8988T (cell line): ENCODE measurements at places on chromosomes 12 and 14.

- no peak for DNase-seq
Measured at GRCh38 chr12:116638376-116638775, 79.2 kb downstream of the MAP1LC3B2 start.

DNA sequence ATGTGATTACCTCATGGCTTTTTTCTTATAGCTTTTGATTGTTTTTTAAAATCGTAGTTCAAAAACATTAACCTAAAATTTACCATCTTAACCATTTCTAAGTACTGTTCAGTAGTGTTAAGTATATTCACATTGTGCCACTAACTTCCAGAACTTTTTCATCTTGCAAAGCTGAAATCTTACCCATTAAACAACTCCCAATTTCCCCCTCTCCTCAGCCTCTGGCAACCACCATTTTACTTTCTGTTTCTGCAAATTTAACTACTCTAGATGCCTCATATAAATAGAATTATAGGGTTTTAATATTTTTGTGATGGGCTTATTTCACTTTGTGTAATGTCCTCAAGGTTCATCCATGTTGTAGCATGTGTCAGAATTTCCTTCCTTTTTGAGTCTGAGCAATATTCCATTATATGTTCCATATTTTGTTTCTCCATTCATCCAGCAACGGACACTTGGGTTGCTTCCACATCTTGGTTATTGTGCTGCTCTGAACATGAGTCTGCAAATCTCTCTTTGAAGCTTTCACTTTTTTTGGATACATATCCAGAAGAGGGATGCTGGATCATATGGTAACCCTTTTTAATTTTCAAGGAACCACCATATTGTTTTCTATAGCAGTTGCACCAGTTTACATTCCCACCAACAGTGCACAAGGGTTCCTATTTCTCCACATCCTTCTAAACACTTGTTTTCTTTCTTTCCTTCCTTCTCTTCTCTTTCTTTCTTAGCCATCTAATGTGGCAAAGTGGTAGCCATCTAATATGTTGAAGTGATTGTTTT lies 5.0 kb downstream of the HIF1A start:
- DNase-seq = no peak

DNA sequence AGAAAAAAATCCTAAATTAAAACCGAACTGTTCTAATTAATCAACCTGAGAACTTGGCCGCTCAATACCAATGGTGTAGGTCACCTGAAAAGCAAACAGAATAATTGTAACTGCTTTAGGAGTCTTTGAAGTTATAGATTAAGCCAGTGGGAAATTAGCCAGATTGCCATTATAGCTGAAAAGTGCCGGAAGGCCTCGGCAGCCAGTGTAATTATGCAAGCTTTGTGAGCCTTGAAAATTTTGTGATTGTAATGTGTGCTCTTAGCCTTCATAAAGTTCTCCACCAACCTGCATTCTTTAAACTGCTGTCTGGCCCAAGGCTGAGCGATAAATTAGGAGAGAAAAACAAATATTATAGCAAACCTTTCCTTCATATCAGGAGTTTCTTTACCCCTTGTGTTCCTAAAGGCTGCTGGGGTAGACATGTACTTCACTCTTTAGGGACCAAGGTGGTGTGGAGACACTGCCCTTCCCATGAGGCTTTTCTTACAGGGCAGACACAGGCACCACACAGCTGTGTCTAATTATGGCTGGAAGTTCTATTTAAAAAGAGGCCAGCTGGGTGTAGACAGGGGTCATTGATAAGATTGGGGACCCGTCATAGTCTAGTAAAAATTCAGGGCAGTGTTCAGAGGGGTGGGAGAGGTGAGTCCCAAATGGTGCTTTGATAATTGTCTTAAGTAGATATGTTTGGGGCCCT lies 991.2 kb downstream of the FLRT2 start:
- no peak for DNase-seq

GRCh38 chr12:80979816-80980215 lies 42.1 kb upstream of the LIN7A start:
- no peak for DNase-seq

DNA sequence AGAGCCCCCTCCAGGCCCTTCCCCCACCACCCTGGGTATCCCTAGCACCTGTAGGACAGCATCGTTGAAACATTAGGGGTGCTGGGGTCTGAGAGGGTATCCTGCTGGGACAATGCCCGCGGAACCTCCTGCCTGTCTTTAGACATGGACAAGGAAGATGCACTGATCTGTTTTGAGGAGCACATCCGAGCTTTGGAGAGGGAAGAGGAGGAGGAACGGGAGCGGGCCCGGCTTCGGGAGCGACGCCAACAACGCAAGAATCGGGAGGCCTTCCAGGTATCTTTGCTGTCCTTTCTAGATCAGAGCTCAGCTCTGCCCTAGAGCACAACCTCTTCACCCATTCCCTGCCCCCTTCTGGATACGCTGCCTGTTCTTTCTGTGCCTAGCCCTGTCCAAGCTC lies 13.2 kb downstream of the PRPF40B start:
- DNase-seq = no peak

DNA sequence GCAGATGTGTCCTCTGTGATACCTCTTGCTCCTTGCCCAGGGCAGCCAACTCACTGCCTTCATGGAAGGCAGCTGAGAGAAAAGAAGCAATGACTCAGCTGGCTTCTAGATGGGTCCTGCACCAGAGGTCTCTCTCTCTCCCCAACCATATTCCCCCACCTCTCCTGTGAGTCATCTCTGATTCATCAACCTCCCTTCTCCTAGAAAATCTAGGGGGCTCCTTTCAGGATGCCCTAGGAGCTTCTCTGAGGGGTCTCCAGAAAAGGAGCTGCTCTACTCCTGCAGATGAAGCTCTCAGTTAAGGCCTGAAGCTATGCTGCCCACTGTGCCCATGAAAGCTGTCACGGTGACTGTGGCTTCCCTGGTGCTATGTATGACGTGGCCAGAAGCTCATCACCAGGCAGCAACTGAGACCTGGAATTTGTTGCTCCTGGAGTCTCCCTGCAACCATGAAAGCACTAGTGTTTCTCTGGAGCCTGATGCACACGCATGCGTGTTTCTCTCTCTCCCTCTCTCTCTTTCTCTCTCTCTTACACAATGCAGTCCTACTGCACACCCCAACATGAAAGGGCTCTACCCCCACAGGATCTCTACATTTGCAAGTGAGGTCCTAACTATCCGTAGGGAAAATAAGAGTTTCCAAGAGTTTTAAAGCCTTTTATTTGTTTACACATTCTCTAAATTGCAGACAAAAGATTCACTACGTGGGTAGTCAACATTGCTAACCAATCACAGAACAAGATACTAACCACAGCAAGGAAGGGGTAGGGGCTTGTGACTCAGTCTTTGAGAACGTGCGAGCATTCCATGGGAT lies 285.3 kb downstream of the DPF3 start:
- peak; percentile 62 for DNase-seq

DNA sequence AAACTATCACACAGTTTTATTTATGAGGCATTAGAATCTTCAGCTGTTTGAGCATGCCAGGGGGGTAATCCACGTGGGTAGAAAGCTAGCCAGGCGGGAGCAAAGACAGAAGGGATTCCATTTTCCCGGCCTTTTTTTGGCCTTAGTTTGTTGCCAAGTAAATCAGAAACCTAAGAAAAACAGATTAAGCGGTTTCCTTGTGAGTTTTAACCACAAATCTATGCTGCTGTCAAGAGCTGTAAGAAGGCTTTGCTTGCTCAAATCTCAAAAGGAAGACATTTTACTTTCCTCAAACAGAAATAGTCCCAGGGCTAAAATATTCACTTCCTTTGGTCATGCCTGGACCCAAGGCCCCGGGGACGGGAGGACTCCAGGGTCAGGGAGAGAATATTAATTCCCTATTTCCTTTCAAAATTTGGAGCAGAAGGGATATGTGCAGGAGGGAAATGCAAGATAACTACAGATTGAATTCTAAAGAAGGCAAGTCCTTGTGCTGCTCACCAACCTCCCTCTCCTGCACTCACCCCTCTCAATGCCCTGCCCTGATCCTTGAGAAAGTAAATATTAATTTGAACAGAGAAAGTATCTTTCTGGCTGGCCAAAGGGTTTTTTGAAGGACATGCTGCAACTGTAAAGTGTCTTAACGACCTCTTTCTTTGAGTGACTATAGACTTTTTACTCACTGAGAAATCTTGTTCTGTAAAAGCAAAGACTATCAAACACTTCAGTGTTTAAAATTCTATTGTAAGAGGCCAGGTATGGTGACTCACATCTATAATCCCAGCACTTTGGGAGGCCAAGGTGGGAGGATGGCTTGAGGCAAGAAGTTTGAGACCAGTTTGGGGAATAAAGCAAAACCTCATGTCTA lies 75.7 kb downstream of the HSD17B6 start:
- DNase-seq = no peak

DNA sequence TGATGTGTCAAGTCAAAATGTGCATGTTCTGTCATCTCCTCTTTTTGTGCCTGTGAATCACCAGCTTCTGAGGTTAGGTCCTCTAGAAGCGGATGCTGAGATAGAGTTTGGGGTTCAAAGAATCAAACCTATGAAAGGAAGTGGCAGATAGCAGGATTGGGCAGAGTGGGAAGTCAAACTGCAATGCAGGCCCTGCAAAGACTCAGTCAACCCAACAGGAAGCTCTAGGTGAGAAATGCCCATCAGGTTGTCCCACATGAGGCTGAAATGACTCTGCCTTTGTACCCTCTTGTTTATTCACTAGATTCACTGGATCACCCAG lies 4.5 kb upstream of the MIA2 start:
- DNase-seq = no peak

DNA sequence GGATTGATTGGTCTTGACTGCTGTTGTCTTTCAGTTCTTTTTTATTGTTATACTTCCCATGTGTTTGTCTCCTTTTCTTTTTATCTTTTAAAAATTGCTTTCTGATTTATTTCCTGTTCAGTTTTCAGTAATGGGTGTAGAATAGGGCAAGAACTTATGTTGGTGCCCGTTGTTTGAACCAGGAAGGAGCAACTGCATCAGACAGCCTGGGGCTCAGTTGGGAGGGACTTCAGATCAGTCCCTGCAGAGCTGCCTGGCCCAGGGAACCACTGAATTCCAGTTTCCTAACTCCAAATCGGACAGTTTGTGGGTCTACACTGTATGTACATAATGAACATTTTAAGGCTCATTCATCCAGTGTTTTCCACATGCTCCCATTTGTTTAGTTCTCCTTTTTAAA lies 64.9 kb downstream of the FBXO34 start:
- DNase-seq = no peak
